Stimulated activated CD8-positive, alpha-beta memory T cell treated with anti-CD3 and anti-CD28 coated beads, Interleukin-7, amount 100 ng/mL, for 24 hours (primary cell): ENCODE measurements at places on chromosomes 16 and 17.

- DNase-seq: no peak
Measured at GRCh38 chr16:11321662-11322061, 23.6 kb upstream of the RMI2 start.

DNA sequence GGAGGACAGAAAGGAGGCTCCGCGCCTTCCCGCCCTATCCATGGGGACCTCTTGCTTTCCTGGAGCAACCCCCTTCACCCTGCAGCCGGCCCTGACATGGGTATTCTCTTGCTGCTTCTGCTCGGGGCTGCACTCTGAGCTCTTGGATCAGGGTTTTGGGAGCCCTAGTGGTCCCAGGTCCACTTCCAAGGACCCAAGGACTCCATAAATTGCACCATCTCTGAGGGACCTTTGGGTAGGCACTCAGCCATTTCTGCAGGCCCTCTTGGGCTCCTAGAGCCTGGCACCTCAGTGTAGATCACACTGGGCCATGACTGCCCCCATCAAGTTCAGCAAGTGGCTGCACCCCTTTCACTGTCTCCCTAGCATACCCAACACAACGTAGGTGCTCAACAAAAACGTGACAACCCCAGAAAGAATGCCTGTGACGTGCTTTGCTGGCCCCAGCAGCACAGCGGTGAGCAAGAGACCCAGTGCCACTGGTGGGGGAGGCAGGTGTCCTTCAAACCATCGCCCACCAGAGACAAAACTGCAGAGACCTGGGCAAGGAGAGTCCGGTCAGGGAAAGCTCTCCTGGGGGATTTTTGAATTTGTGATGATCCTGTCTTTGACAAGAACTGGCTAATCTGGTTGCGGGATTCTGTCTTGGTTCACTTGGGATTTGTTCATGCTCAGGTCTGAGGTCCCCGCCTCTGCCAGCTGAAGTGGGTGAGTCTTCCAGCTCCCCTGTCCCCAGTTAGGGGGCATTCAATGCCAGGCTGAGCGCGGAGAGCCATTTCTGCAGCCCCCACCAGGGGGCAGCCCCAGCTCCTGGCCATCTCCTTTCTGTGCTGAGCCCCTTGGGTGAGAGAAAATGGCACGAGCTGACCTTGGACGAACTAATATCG is 2.5 kb upstream of the RAB11FIP4 start:
- DNase-seq: peak; percentile 13

GRCh38 chr16:14310519-14310991 is 239.4 kb downstream of the MRTFB start:
- no peak for DNase-seq

DNA sequence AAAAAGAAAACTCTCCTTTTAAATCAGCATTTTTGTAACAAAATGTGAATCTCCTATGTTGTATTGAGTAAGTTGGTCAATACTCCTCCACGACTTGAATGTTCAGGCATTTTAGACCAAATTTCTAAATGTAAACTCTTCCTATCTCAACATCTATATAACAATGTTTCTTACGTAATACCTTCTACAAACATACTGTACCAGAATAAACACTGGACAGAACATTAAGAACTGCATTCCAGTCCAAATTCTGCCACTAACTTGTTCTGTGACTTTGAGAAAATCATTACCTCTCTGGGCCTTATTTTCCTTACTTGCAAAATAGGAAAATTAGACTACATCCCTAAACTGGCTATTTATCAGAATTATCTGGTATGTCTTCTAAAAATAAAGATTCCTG is 40.1 kb downstream of the AKAP10 start:
- DNase-seq: no peak

DNA sequence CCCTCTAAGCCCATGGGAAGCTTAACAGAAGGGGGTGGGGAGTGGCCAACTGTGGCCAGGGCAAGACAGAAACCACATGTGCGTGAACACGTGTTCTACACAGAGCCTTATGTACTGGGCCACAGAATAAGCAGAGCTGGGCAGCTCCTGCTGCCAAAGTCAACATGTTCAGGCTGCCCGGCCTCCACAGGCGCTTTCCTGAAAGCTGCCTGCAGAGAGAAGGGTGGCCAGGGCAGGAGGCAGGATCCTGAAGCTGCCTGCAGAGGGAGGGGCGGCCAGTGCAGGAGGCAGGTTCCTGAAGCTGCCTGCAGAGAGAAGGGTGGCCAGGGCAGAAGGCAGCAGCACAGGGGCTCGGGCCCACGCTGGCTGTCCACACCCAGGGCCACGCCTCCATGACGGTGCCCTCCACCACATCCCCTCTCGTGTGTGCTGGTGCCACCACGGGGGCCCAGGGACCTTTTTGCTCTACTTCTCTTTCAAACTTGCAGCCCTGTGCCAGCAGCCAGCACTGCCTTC is 79.5 kb downstream of the ANKRD11 start:
- DNase-seq: no peak

- no peak for DNase-seq
Measured at GRCh38 chr17:8685381-8685780, 54.9 kb upstream of the MYH10 start.

- no peak for DNase-seq
Measured at GRCh38 chr17:50697062-50697461, 10.7 kb downstream of the ANKRD40 start.

GRCh38 chr16:17269439-17269838 is 201.3 kb downstream of the XYLT1 start:
- DNase-seq: no peak

DNA sequence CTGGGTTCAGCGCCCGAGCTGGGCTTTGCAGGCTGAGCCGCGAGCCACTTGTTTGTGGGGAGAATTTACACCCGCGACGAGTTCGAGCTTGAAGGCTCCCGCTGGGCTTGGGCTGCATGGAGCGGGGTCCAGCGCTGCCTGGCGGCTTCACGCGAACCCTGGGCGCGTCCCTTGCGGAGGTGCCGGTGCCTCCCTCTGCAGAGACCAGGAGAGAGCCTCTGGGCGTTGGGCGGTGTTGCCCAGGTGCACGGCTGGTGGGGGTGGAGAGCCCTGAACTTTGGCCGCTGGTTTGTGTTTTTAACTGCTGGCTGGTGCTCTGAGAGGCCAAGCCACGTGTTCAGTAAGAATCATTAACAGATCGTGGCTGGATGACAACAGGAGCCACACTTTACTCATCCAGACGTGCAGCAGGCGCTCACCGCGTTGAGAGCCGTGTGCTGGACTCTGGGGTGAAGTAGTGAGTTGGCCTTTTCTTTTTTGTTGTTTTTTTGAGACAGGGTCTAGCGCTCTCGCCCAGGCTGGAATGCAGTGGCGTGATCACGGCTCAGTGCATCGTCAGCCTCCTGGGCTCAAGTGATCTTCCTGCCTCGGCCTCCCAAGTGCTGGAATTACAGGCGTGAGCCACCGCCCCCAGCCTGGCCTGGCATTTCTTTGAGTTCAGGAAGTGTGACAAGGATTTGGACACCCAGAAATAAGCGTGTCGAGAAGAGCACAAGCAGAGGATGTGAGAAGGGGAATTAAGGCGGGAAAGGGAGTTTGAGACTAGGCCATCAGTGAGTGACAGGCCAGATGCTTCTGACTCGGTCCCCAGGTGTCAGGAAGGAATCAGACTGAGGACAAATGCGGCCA is 827 bp downstream of the CDK10 start:
- no peak for DNase-seq

DNA sequence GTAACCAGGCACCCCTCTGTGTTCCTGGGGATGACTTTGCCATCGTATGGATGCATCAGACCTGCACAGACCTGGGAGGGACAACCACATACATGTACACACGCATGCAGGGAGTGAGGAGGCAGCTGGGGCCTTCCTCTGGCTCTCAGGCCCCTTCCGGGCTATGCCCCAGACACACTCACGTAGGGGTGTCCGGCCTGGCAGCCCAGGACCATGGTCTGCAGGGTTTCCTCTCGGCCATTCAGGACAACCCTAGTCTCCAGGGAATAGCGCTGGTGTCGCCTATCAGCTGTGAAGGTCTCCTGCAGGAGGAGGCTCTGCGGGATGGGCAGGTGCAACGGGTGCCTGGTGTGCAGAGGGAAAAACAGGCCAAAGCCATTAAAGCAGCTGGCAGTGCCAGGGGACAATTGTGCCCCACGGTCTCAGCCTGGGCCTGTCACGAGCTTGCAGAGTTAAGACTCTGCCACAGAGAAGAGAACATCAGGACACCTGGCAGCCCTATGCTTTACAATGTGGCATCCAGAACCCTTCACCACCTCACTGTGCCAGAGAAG is 101.4 kb downstream of the RMI2 start:
- DNase-seq: no peak

DNA sequence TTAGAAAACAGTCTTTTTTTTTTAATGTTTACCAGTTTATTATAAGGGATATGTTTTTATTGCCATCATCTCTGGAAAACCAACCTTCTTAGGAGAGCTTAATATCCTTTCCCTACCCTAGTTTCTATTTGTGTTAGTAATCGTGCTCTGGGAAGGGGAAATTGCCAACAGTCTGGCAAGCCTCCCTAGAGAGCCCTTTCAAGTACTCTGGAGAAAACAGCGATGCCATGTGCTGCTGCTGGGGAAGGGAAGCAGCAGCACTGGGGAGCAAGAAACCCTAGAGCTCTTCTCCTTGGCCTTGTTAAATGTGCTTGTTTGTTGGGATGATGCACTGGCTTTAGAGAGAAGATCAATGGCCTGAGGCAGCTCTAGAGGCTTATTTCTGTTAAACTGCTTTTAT is 10.3 kb downstream of the RETREG3 start:
- no peak for DNase-seq
